Ovary (tissue), 10 donors: ENCODE measurements at places on chromosomes 7 and 10. TPM values are rescaled to one million over a fixed set of nuclear protein-coding genes. Genes with fewer than 3 reads are reported as not detected.

- no peaks in the 10 kb centered on the region for H3K36me3 ChIP-seq
- no peak overlapping the region for H3K4me3 ChIP-seq
- no peak overlapping the region for H3K27ac ChIP-seq
- H3K27me3 ChIP-seq, result no peaks in the 10 kb centered on the region
- peaks cover 5% of the 10 kb centered on the region for H3K4me1 ChIP-seq
- DNase-seq, result no peak
These were observed 44.1 kb downstream of the CUL2 start for GRCh38 chr10:35046074-35046473.

Gene GRM3
- total RNA-seq, result not detected

Gene ECHDC3
- 13.1 TPM for total RNA-seq

- DNase-seq, result no peak
- no peaks in the 10 kb centered on the region for H3K36me3 ChIP-seq
- no peak overlapping the region for H3K4me3 ChIP-seq
- H3K4me1 ChIP-seq, result no peaks in the 10 kb centered on the region
These were observed 3.8 kb downstream of the NFE2L3 start for GRCh38 chr7:26155531-26156375.

GRCh38 chr10:11573497-11573896 lies 38.0 kb downstream of the USP6NL start:
- H3K36me3 ChIP-seq, result no peaks in the 10 kb centered on the region
- H3K4me1 ChIP-seq, result no peaks in the 10 kb centered on the region
- H3K27ac ChIP-seq, result no peak overlapping the region
- H3K27me3 ChIP-seq, result no peaks in the 10 kb centered on the region

Gene FAM237B
- total RNA-seq, result not detected

- no peaks in the 10 kb centered on the region for H3K36me3 ChIP-seq
- peaks cover 4% of the 10 kb centered on the region for H3K4me1 ChIP-seq
- DNase-seq, result no peak
- no peaks in the 10 kb centered on the region for H3K27me3 ChIP-seq
These were observed 4.9 kb downstream of the NRCAM start for GRCh38 chr7:108451296-108451848.

DNA sequence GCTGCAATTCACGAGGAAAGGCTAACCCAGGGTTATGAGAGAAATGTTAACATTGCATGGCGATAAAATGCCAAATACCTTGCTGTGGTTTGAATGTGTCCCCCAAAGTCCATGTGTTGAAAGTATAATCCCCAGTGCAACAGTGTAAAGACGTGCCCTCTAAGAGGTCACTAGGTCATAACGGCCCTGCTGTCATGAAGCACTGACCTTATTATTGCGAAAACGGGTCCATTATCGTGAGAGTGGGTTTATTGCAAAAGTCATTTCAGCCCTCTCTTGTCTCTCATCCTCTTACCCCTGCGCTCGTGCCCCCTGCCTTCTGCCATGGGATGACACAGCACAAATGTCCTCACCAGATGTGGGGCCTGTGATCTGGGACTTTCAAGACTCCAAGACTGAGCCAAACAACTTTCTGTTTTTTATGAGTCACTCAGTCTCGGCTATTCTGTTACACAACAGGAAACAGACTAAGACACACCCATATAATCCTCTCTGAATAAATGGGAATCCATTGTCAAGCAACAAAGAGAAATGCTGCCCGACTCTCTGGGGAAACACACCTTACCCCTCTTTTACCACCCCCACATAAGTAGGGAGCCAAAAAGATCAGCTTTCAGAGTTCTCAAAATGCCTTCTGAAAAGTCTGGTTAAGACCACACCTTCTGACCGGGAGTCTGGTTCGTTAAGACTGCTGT lies 73.1 kb upstream of the UCN3 start:
- H3K27me3 ChIP-seq, result no peaks in the 10 kb centered on the region
- H3K36me3 ChIP-seq, result no peaks in the 10 kb centered on the region
- no peak overlapping the region for H3K27ac ChIP-seq
- DNase-seq, result no peak

DNA sequence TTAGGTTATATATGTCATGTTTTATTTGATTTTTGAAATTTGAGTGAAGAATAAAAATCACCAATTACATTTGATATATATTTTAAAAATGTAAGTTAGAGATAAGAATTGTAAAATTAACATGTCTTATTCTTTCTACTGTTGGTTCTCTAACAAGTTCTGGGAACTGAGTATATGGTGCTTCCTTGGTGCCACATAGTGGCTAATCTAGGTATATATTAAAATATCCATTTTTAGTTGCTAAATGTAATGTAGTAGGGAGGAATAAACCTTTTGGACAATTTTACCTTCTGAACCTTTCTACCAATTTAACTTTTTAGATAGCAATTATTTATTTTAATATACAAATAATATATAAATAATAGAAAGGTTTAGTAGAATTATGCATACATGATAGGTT lies 17.5 kb downstream of the CFAP69 start:
- no peaks in the 10 kb centered on the region for H3K27me3 ChIP-seq
- no peaks in the 10 kb centered on the region for H3K4me1 ChIP-seq
- H3K36me3 ChIP-seq, result no peaks in the 10 kb centered on the region
- H3K27ac ChIP-seq, result no peak overlapping the region
- no peak overlapping the region for H3K4me3 ChIP-seq

Gene AEBP1
- total RNA-seq, result 411 TPM

DNA sequence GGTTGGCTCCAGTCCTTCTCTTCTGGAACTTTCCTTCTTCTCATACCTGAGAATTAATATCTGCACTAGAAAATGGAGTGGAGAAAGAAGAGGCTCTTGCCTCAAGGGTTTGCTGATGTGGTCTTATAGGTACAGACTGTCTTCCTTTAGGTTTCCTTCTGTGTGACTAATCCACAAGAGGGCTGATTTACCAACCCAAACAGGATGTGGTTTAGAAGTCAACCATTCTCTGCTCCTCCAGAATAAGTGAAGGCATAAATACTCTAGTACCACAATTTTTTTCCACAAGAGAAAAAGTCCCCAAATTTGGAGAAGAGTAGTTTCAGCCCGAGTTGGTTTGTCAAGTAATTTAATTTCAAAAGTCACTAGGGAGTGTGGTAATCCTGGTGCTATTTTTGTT lies 85.8 kb downstream of the NRP1 start:
- peaks cover 2% of the 10 kb centered on the region for H3K4me1 ChIP-seq
- H3K27ac ChIP-seq, result no peak overlapping the region
- no peaks in the 10 kb centered on the region for H3K36me3 ChIP-seq
- H3K27me3 ChIP-seq, result no peaks in the 10 kb centered on the region
- H3K4me3 ChIP-seq, result no peak overlapping the region

- H3K4me1 ChIP-seq, result no peaks in the 10 kb centered on the region
- H3K36me3 ChIP-seq, result no peaks in the 10 kb centered on the region
- H3K27me3 ChIP-seq, result no peaks in the 10 kb centered on the region
- no peak for DNase-seq
These were observed 533.8 kb upstream of the DPP6 start for GRCh38 chr7:153518201-153518984.

Gene GTF2IRD2
- total RNA-seq, result 23.5 TPM

DNA sequence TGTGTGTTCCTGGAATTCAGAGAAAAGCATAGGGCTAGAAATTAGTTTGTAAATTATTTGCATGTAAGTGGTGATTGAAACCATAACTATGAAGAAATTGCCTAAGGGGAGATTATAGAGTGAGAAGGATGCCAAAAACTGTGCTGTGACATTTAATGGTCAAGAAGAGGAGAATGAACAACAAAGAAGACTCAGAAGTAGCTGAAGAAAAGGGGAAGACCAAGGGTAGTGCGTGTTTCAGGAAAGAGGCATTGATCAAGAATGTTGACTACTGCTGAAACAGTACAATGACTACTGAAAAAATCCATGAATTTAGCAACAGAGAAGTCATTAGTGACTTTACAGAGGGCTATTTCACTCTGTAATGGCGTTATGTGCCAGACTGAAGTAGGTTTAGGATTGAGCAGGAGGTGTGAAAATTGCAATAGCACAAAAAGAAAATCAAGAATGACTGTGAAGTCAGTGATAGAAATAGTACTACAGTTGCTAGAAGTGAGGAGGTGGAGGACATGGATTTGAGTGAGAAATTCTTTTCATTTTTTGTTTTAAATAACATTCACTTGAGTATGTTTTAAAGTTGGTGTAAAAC lies 28.9 kb upstream of the SAMD9L start:
- no peak for DNase-seq
- H3K27ac ChIP-seq, result no peak overlapping the region
- no peak overlapping the region for H3K4me3 ChIP-seq
- no peaks in the 10 kb centered on the region for H3K27me3 ChIP-seq
- no peaks in the 10 kb centered on the region for H3K36me3 ChIP-seq

- DNase-seq, result peak; percentile 26
- H3K27me3 ChIP-seq, result no peaks in the 10 kb centered on the region
These were observed 67.8 kb downstream of the NAMPT start for GRCh38 chr7:106216923-106217542.

GRCh38 chr10:47456794-47457527 lies 27.0 kb downstream of the ANXA8 start:
- H3K36me3 ChIP-seq, result no peaks in the 10 kb centered on the region
- DNase-seq, result no peak
- H3K27ac ChIP-seq, result no peak overlapping the region
- no peaks in the 10 kb centered on the region for H3K27me3 ChIP-seq
- peaks cover 6% of the 10 kb centered on the region for H3K4me1 ChIP-seq
- H3K4me3 ChIP-seq, result no peak overlapping the region

DNA sequence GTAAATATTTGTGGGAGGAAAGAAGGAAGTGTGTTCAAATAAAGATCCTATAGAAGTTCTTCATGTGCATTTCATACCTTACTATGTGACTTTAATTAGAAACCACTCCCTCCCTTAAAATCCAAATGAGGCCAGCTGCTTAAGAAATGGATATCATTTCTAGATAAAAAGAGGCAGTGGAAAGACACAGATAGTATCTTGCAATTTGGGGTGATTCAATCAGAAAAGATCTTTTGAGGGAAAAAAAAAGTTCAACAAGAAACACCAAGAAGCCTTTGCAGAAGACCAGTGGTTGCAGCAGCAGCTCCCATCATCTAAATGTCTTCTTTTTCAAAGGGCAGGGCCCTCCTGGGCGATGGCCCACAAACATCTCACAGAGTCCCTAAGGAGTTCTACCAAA lies 200.1 kb downstream of the LRRN3 start:
- H3K36me3 ChIP-seq, result no peaks in the 10 kb centered on the region
- no peak overlapping the region for H3K4me3 ChIP-seq
- H3K4me1 ChIP-seq, result peaks cover 3% of the 10 kb centered on the region
- DNase-seq, result no peak

DNA sequence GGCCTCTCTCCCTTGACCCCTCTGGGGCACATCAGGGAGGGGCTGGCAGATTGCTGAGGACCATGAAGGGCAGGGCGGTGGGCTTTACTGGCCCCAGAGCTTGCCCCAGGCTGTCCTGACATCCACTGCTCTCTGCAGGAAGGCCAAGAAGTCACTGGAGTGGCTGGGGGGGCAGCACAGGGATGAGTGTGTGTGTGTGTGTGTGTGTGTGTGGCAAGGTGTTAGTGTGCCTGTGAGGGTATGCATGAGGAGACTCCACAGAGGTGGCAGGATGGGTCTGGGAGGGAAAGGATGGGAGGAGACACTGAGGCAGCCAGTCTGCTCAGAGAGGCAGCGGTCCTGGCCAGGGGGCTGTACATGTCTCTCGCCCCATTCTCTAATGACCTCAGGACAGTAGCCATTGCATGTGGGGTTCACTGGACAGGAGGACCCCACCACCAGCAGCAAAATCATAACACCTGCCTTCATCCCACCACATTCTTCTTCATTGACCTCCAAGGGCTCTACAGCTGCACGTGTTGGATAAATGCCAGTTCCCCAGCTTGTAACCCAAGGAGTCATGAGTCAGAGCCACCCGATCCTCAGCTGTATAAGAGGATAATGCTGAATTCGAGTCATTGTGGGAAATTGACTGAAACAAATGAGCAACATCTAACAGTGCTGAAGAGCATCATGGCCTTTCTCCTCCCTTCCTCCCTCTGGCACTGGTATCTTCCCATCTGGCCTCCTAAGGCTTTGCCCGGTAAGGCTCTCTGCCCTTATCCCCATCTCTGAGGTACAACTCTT lies 720.5 kb downstream of the GRID1 start:
- no peaks in the 10 kb centered on the region for H3K27me3 ChIP-seq
- H3K27ac ChIP-seq, result no peak overlapping the region
